ENCODE measurements at places on chromosomes 4 and X. TPM values are rescaled to one million over a fixed set of nuclear protein-coding genes. Genes with fewer than 3 reads are reported as not detected.

GCNA gene
- total RNA-seq = 2.5 TPM

PCSK1N gene
- 3.3 TPM for total RNA-seq

MAD2L1 gene
- 10.0 TPM for total RNA-seq

TLR10 gene
- total RNA-seq = not detected

MXD4 gene
- 25.6 TPM for total RNA-seq

NSG1 gene
- 19.5 TPM for total RNA-seq

FGF2 gene
- total RNA-seq = 0.41 TPM

MAGEB2 gene
- total RNA-seq = not detected

PCDH11X gene
- not detected for total RNA-seq

GRCh38 chrX:71556036-71556435, 22.2 kb upstream of the GCNA start:
- no peak for DNase-seq
- H3K4me1 ChIP-seq = no peaks in the 10 kb centered on the region
- H3K27ac ChIP-seq = no peak overlapping the region
- no peak overlapping the region for H3K4me3 ChIP-seq
- peaks cover 8% of the 10 kb centered on the region for H3K36me3 ChIP-seq
- H3K27me3 ChIP-seq = no peaks in the 10 kb centered on the region

DNA sequence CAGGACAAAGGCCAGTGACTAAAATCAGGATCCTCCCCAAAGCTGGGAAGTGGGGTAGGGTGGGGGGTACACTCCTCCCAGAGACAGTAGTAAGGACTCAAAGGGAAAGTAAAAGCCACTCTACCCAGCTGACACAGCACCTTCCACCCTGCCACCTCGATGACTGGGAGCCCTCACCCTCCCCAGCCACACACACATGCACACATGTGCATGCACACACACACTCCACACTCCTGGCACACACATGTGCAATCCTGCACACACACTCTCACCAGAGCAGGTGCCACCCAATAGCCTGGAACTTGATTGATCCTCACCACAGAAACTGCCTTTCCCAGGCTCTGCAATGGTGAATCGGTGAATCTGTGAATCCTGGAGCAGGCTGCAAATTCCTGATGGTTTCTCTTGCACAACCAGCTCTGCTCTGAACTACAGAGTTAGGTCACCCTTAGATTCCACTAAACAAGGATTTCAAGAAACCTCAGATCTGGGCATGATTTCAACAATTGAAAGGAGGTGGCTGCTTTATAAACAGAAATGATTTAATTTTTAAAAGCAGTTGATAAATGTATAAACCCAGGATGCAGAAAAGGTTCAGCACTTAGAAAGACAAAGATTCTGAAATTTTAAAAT, 21.5 kb downstream of the AMOT start:
- no peaks in the 10 kb centered on the region for H3K4me1 ChIP-seq
- H3K4me3 ChIP-seq = no peak overlapping the region
- DNase-seq = no peak
- no peaks in the 10 kb centered on the region for H3K36me3 ChIP-seq
- no peak overlapping the region for H3K27ac ChIP-seq
- H3K27me3 ChIP-seq = no peaks in the 10 kb centered on the region

GRCh38 chr4:176654565-176655216, 138.0 kb downstream of the VEGFC start:
- H3K27ac ChIP-seq = no peak overlapping the region
- no peak for DNase-seq
- no peaks in the 10 kb centered on the region for H3K4me1 ChIP-seq

DNA sequence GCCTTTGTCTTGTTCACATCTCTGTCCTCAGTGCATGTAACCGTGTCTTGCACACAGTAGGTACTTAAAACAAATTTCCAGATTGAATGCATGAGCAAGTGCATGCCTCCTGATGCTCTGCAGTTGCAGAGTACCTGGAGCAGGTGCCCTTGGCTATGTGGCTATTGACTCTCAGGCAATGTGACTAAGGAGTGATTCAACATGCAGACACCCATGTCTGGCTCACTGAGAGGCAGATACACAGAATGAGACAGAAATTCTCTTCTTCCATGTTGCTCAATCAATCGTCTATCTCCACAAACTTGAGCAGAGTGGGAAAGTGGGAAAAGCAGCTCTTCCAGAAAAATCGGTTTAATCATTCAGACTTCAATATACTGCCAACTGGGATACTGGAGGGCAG, 111.0 kb downstream of the CHRDL1 start:
- DNase-seq = no peak
- H3K4me1 ChIP-seq = no peaks in the 10 kb centered on the region
- no peaks in the 10 kb centered on the region for H3K36me3 ChIP-seq
- H3K27me3 ChIP-seq = no peaks in the 10 kb centered on the region
- no peak overlapping the region for H3K4me3 ChIP-seq
- no peak overlapping the region for H3K27ac ChIP-seq

- no peaks in the 10 kb centered on the region for H3K4me1 ChIP-seq
- H3K27ac ChIP-seq = no peak overlapping the region
- H3K4me3 ChIP-seq = no peak overlapping the region
Observed at GRCh38 chr4:100679926-100680325, 162.1 kb upstream of the EMCN start.
